SK-N-DZ (cell line): ENCODE measurements at places on chromosomes 6 and 20.

DNA sequence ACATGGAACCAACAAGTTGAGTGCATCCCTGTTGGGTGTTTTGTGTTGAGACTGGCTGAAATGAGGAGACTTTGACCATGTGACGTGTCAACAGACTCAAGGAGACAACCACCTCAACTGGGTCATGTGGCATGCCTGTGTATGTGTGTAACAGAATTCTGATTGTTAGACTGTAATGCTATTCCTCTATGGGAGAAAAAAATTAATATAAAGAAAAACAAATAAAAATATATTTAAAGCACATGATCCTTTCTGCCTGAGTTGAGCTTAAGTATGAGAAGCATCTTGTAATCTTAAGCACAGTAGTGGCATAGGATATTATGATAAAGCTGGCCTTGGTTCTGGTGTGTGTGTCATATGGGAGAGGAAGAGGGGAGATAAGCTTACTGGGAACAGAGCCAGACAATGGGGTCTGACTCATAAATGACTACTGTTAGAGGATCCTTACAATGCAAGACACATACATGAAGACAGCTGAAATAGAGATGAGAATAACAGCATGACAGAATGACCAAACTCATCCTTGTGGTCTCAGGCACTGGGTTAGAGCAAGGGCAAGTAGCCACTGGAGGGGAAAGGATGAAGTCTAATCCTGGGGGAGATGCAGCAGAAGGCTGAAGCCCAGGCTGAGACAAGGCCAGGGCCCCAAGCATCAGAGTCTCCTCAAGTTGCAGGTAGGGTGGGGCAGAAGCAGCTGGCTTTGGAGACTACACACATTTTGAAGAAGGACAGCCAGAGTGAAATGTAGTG is 9.2 kb downstream of the TP53INP2 start:
- DNase-seq: no peak

GRCh38 chr6:170178561-170179477 is 112.1 kb downstream of the DLL1 start:
- DNase-seq: no peak

GRCh38 chr6:157946865-157947532 is 34.7 kb upstream of the SYNJ2 start:
- peak; percentile 50 for DNase-seq

GRCh38 chr6:137846772-137847313 is 20.2 kb upstream of the TNFAIP3 start:
- no peak for DNase-seq

GRCh38 chr6:50821441-50822077 is 2.9 kb downstream of the TFAP2B start:
- DNase-seq: no peak

GRCh38 chr20:35610833-35611427 is 4.7 kb upstream of the SPAG4 start:
- DNase-seq: no peak

- DNase-seq: no peak
These were observed 98.8 kb downstream of the LYRM2 start for GRCh38 chr6:89539779-89540178.

DNA sequence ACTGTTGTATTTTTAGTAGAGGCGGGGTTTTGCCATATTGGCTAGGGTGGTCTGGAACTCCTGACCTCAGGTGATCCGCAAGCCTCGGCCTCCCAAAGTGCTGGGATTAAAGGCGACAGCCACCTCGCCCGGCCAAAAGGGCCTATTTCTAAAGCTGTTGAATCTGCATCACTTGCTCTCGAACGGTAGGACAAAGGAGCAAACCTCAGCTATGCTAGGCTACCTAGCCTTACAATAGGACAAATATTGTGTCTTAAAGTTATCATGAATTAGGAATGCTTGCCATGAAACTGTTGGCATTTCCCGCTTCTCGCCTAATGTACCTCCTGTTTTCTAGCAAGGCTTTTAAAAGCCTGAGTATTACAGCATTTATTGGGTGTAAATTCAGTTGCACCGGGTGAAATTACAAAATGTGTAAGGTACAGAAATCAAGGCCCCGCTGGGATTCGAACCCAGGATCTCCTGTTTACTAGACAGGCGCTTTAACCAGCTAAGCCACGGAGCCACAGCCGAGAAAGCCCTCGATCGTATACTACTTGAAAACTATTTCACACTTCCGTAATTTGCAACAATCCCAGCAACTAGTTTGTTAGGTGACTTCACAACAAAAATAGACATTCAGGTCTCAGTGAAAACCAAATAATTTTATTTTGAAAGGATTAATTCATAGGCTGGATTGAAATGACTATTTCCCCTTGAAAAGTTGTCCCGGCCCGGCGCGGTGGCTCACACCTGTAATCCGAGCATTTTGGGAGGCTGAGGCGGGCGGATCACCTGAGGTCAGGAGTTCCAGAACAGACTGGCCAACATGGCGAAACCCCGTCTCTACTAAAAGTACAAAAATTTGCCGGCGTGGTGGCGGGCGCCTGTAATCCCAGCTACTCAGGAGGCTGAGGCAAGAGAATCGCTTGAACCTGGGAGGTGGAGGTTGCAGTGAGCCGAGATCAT is 211.6 kb upstream of the ZNF184 start:
- DNase-seq: peak; percentile 21

- DNase-seq: no peak
These were observed 324.5 kb downstream of the SOX4 start for GRCh38 chr6:21918041-21918440.

DNA sequence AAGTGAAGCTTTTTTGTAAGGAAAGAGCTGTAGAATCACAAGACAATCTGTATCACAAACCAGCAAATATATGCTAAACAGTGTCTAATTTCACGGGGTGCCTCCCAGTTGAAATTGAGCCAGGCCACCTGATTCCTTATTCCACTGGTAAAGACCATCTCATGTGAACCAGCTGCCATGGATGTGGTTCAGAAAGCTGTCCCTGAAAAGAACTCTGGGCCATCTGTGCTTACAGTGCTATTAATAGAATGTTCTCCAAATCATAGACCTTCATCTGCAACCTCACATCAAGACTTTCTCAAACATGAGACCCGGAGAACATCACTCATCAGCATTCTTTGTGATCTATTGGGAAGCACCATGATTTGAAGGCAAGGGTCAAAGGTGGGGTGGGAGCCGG is 89.7 kb downstream of the FBXO5 start:
- DNase-seq: no peak

DNA sequence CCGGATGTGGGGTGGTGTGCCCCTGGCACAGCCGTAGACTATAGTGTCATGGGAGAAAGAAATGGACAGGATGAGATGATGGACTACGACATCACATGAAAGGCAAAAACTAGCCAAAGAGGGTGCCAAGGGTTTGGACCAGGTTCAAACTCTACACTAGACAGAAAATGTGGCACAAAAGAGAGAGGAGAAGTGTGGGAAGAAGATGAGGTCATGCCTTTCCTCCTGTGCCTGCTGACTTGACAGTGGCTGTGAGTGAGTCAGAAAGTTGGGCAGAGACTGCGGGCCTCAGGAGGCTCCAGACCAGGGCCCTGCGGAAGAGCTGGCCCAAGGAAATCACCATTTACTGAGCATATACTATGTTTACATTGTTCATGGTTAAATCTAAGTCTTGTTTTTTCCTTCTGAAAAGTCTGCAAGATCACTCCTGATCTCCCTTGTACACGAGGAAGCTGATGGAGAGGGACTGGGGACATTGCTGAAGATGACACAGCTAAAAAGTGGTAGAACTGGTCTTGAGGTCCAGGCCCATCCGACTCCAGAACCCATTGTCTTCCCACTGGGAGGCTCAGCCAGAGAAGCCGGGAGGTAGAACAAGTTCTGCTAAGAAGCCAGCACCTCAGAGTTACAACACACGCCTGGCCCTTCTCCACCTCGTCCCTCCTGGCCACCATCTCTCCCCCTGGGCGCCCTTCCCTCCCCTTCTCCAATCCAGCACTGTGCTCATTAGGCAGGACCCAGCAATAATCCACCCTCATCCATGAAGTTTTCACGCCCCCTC is 35.6 kb downstream of the CNKSR3 start:
- DNase-seq: no peak

DNA sequence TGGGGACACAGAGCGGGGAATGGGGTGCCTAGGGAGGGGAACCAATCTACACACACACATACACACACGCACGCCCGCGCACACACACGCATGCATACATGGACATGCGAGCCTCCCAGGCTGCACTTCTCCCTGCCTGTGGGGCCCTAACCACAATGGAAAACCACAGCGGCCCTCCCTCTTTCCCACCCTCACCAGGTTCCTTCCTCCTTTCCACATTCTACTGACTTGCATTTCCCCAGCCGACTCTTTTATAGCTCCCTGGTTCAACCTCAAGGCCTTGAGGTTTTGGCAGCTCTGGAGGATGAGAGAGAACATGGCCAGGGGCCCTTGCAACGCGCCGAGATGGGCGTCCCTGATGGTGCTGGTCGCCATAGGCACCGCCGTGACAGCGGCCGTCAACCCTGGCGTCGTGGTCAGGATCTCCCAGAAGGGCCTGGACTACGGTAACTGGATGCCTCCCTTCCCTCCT is at the start of gene BPI:
Gene BPI, plus strand, starts transcription at position 249 of the 472 bp plus-strand sequence. Its CDS starts 68 bp downstream, at position 317.
- no peak for DNase-seq

DNA sequence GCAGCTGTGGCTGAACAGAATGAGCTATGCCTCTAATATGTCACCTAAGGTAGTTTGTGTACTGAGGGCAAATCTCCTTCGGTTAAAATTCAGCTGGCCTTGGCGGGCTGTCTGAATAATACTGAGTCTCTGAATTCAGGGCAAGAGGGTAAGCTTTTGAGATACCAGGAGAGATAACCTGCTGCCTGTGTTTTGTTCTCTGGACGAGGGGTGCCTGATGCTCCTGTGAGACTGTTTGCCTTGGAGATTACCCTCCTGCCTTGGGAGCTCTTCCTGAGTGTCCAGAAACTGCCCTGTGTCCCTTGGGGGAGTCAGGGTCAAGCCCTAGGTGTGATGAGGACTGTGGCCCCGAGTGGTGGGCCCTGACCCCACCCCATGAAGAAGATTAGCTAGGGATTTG is 282.9 kb downstream of the KIF16B start:
- no peak for DNase-seq

GRCh38 chr20:61042506-61043385 is 209.3 kb upstream of the CDH4 start:
- DNase-seq: no peak

- no peak for DNase-seq
These were observed 5.4 kb downstream of the TGM3 start for GRCh38 chr20:2301164-2301622.

GRCh38 chr6:64217721-64218620 is 582.4 kb downstream of the PHF3 start:
- DNase-seq: no peak

DNA sequence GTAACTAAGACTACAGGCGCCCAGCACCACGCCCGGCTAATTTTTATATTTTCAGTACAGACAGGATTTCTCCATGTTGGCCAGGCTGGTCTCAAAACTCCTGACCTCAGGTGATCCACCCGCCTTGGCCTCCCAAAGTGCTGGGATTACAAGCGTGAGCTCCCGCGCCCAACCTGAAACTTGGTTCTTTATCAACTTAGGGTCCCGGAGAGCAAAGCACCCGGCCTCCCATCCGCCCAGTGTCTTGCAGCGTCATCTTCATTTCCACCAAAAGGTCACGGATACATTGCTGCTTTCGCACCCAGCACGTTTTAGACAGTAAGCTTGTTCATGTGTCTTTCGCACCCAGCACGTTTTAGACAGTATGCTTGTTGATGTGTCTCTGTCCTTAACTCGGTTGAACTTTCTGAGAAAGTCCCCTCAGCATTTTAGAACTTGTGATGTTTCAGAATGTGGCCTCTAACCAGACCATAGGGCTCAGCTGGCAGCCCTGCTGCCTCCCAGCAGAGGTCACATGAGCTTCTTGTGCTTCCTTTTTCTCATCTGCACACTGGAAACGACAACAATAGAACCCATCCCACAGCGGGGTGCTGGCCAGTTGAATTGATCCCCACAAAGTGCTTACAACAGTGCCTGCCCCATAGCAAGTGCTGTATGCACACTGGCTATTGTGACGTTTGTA is 48.8 kb downstream of the PRR18 start:
- no peak for DNase-seq

GRCh38 chr6:169722362-169723199 is 1.7 kb downstream of the PHF10 start:
- DNase-seq: no peak

DNA sequence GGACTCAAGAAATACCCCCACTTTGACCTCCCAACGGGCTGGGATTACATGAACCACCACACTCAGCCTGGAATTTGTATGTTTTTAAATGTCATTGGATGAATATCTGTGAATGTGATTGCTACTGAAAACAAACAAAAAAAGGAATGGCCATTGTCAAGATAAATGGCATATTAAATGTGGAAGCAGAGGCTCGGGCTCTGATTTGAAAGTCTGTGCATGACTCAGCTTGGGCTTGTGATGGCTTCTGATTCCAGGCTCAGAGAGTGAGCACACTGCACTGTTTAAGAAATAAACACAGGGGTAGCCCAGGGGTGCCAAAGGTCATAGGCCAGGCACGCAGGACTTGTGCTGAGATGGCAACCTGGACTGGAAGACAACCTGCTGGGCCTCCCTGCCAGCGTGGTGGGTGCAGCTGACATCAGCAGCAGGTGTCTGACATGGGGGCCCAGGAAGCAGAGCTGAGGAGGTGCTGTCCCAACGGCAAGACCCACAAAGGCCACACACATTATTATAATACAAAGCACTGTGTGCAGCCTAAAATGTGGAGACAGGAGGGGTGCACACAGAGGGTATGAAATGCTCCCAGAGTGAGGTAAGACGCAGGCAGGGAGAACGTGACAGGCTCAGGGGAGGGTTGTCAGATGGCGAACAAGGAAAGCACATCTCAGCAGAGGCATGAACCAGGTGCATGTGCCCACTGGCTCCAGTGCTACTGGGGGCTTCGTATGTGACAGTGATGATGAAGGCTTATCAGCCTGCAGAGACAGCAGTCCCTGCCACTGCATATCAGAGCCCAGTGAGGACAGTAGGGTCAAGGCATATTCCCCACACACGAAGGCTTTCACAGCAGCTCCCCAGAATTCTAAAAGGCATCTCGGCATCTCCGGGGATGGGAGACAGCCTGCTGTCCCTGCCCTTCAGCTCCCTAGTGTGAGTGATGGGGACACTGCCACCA is 169.4 kb downstream of the SYNDIG1 start:
- DNase-seq: no peak

- peak; percentile 80 for DNase-seq
These were observed 33.0 kb downstream of the HNF4A start for GRCh38 chr20:44388466-44389023.

GRCh38 chr6:157791450-157791849 is 31.6 kb upstream of the SNX9 start:
- DNase-seq: no peak

DNA sequence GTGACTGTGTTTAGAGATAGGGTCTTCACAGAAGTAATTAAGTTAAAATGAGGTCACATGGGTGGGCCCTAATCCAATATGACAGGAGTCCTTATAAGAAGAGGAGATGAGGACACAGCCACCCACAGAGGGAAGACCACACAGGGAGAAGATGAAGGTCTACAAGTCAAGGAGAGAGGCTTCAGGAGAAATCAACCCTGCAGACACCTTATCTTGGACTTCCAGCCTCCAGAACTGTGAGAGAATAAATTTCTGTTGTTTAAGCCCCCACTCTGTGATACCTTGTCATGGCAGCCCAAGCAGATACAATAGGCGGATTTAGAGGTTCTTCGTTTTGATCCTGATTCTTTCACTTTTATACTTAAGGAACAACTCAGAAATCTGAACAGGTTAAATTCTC is 63.5 kb upstream of the NEDD9 start:
- DNase-seq: no peak

GRCh38 chr6:15046751-15047150 is 199.1 kb upstream of the JARID2 start:
- no peak for DNase-seq

GRCh38 chr20:46557231-46557956 is 6.9 kb upstream of the OCSTAMP start:
- no peak for DNase-seq

- no peak for DNase-seq
These were observed 75.9 kb upstream of the EYA4 start for GRCh38 chr6:133165235-133165634.

GRCh38 chr6:33988121-33989015 is 157.5 kb downstream of the GRM4 start:
- DNase-seq: no peak
